Activated CD4-positive, alpha-beta T cell treated with anti-CD3 and anti-CD28 coated beads, Interleukin-2, amount 50 U/mL, for 4 hours (primary cell): ENCODE measurements at places on chromosomes 4 and X.

GRCh38 chr4:8207314-8207713, 8.2 kb downstream of the SH3TC1 start:
- DNase-seq: no peak

DNA sequence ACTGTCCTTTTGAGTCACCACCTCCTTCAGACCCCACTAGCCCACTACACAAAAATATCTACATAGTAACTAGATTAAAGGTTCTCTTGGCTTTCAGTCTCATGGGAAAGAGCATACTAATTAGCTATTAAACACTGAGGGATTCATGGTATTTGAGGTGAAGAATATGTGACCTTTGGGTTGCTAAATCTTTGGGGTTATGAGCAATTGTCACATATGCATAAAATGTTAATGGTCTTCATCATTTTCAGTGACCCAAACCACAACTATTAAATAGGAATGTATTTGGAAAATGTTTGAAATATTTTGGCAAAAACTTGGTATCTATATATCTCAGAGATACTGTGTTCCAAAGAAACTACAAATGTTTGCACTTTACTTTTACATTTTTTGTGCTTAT, 365.1 kb downstream of the MAGEB5 start:
- DNase-seq: no peak

- DNase-seq: no peak
Measured at GRCh38 chr4:89213382-89213701, 94.3 kb downstream of the GPRIN3 start.

DNA sequence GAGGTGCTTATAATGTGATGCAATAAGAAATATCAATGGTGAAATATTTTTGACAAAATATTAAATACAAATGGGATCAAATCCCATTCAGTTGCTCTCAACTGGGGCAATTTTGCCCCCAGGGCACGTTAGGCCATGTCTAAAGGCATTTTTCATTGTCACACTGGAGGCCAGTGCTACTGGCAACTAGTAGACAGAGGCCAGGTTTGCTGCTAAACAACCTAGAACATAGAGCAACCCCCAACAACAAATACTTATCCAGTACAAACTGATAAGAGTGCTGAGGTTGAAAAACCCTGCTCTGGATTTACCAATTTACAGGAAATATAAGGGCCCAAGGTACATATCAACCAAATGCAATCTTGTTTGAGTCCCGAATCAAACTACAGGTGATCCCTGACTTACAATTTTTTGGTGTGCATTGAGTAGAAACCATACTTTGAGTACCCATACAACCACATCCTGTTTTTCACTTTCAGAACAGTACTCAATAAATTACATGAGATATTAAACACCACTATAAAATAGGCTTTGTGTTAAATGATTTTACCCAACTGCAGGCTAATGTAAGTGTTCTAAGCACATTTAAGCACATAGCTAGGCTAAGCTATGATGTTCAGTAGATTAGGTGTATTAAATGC, 237.5 kb downstream of the HNRNPD start:
- DNase-seq: no peak

GRCh38 chrX:100418556-100418955, 8.5 kb upstream of the PCDH19 start:
- DNase-seq: no peak

DNA sequence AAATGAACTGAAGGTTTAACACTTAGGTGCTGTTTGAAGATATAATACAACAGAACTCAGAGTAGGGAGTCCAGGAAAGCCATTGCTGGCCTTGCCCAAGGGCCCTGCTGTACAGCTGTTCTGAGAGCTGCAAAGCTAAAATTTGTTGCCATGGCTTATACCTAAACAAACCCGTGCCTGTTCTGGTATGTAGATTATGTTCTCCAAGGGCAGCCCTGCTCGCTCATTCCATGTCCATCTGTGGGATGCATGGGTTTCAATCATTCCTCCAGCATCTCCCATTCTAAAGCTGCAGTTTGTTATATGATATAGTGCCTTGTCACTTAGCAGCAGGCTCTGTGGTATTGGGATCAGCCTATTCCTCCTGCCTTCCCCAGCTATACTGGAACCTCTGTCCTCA, 80.8 kb upstream of the BMPR1B start:
- no peak for DNase-seq

- DNase-seq: no peak
Measured at GRCh38 chr4:111773858-111774257, 371.4 kb upstream of the FAM241A start.

DNA sequence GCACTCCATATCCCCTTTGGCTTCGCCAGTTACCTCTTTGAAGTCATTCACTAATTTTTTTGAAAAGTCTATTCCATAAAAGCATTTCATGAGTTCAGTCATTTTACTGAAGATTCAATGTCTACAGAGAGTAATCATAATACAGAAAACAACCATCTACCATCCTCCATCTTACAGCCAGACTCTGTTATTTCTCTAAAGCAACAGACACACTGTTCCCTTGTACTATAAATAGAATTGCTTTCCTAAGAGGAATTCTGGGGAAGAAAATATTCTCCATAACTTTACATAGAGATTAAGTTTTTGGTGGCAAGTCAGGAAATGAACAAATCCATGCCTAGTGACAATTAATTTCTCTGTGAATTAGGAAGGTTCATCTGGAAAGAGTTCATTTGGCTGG, 37.0 kb downstream of the XK start:
- no peak for DNase-seq

DNA sequence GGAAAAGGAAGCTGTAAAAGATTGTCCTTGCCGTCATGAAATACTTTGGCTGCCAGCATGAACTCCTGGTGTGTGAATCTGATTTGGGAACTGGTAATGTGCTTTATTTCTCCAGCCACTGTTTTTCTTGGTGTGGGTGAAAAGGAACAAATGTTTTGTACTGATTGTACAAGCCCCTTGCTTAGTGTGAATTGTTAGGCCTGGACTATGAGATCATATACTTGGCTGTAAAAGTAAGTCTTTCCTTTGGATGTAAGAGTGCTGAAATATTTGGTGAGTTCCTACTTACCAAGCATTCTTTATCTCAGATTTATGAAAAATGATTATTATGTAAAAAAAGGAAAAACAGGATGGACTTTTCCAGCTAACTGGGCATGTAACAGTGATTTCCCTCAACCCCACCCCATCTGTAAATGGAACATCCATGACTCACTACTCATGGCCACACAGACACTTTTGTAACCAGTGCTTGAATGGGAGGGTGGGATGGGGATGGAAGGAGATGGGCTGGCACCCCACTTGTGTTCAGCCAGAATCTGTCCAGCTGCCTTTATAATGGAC, 6.3 kb downstream of the FNIP2 start:
- DNase-seq: no peak

- no peak for DNase-seq
Measured at GRCh38 chrX:4935846-4936245, 1222.4 kb upstream of the PRKX start.

- DNase-seq: no peak
Measured at GRCh38 chr4:8794491-8794890, 77.1 kb downstream of the HMX1 start.

DNA sequence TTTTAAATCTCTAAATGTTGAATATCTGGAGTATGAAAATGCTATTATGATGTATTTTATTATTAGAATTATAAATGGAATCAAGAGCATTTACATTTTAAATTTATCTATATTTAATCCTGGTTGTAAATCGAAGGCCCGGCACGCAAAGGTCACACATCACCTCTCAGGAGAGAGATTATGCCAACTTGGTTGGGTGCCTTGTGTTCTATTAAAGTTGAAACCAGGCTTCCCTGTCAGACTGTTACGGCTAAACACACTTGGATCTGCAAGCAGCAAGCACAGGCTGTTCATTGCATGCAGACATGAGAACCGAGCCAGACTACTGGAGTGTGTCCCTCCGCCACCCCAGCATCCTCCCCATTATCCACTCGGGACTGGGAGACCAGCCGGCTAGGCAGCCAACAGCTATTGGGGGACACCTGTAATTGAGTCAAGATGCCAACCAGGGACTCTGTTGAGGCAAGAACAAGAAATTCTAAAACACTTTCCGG, 16.4 kb upstream of the SEL1L3 start:
- no peak for DNase-seq

DNA sequence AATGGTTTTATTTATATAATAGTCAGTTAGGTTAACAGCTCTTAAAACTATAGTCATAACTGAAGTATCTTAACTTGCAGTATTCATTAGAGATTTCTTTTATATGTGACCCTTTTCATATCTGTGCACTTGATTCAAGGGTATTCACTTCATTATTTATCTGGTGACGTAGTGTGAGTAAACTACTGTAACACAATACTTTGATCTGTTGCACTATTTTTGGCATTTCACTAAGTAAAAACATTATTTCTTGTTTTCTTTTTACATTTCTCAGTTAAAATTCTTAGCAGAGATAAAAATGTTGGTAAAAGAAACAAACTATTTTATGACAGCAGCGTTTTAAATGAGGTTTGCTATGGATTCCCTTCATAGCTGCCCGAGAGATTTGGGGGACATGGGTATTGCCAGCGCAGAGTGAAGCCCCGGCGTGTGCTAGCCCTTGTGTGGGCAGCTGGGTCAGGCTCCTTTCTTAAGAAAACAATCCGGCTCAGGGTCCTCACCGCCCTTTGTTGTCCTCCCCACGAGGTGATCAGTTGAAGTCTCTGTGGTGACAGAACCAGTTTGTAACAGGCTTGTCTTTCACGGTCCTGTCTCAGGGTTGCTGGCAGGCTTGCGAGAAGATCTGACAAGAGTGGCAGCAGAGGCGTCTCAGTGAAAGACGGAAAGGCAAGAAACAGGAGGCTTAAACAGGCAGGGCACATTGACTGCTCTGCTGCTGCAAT, 293.4 kb downstream of the BMPR1B start:
- DNase-seq: no peak

GRCh38 chrX:68698942-68699341, 51.5 kb downstream of the STARD8 start:
- DNase-seq: no peak

- no peak for DNase-seq
Measured at GRCh38 chr4:168651374-168651773, 154.5 kb downstream of the PALLD start.

DNA sequence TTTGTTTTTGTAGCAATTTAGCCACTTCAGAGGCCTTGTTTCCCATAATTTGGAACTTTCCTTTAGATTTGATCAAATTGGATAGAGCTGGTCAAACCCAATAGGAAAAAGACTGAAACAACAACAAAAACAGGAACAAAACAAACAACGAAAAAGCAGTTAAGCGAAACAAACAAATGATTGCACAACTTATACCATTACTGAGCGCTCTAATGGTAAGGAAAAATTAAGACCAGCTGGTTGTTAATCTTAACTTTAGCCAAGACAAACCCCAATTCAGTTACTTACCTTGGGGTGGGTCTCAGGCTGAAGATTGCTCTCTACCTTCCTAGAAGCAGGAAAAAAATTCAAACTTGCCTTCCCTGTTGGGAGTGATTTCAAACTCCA, 38.3 kb downstream of the SPCS3 start:
- DNase-seq: no peak

- no peak for DNase-seq
Measured at GRCh38 chrX:134623293-134624045, 34.8 kb downstream of the PLAC1 start.

DNA sequence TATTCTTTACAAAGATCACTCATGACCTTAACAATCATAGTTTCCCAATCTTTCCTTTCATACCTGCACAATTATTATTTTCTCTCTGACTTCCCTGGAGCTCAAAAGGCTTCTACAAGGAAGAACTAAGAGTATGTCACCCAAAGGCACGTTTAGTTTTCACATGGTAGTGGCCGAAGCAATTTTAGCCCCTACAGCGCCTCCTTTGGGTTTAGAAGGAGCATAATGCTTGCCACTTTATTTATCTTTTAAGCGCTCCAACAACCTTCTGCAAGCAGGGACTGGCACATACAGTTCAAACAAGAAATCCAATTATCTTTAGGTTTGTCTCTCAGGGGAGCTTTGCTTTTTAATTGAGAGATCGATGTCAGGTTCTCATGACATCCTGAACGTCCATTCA, 42.0 kb upstream of the IGSF1 start:
- no peak for DNase-seq

GRCh38 chrX:29231800-29232199, 644.6 kb downstream of the IL1RAPL1 start:
- no peak for DNase-seq

- no peak for DNase-seq
Measured at GRCh38 chr4:44235897-44236296, 212.7 kb downstream of the KCTD8 start.

DNA sequence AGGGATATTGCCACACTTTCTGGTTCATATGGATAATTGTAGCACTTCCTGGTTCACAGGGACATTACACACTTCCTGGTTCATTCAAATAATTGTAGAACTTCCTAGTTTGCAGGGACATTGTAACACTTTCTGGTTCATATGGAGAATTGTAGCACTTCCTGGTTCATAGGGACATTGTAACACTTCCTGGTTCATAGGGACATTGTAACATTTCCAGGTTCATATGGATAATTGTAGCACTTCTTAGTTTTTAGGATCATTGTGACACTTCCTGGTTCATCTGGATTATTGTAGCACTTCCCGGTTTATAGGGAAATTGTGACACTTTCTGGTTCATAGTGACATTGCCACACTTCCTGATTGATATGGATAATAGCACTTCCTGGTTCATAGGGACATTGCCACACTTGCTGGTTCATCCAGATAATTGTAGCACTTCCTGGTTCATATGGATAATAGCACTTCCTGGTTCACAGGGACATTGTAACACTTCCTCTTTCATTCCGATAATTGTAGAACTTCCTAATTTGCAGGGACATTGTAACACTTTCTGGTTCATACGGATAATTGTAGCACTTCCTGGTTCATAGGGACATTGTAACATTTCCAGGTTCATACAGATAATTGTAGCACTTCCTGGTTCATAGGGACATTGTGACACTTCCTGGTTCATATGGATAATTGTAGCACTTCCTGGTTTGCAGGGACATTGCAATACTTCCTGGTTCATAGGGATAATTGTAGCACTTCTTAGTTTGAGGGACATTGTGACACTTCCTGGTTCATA, 59.2 kb upstream of the CD99 start:
- DNase-seq: no peak

DNA sequence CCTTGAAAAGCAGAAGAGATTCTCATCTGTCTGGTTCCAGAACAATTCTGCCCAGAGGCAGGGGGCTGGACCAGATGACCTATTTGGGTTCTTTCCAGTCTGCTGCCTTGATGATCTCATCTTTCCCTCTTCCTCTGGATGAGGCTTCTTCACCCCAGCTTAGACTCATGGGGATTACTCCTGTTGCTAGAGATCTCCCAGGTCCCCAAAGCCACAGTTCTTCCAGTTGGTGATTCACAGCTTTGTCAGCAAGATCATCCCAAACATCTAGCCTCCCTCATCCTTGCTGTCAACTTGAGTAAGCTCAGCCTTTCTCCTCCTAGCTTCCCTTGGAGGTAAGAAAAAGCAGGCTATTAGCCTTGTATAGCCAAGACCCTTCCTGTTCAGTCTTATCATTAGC, 64.2 kb upstream of the PJA1 start:
- no peak for DNase-seq

GRCh38 chr4:174037631-174038030, 245.8 kb downstream of the FBXO8 start:
- no peak for DNase-seq
